ENCODE measurements at places on chromosomes 16 and 17.

GRCh38 chr17:18158022-18158600 lies 25.5 kb upstream of the ALKBH5 start:
- DNase-seq, result peak; percentile 99

DNA sequence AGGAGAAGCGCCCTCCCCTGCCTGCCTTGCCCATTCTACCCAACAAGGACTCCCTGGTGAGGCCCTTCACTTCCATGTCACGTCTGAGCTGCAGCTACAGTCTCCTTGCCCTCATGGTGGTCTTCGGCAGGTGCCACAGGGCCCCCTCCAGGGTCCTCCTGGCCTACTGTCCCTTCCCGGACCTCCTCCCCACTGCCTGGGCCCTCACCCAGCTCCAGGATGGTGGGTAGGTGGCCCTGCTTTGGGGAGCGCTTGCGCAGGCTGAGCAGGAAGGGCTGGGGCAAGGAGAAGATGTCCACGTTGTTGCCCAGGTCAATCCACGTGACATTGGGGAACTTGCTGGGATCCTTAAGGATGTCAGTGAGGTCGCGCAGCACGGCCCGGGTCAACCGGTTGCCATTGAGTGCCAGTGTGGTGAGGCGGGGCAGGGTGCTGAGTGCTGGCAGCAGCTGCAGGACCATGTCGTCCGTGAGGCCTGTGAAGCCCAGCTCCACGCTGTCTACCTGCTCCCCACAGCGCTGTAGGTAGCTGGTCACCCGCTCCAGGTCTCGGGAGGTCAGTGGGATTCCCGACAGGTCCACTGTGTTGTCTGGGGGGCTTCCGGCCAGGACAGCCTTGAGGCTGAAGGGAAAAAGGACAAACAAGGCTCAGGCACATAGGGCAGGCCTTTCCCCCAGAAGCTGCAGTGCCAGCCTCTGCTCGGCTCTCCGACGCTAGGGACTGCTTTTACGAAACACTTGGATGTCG lies 28.3 kb downstream of the TRPV2 start:
- DNase-seq, result peak; percentile 73

GRCh38 chr16:49439676-49440075 lies 66.1 kb downstream of the C16orf78 start:
- DNase-seq, result no peak

DNA sequence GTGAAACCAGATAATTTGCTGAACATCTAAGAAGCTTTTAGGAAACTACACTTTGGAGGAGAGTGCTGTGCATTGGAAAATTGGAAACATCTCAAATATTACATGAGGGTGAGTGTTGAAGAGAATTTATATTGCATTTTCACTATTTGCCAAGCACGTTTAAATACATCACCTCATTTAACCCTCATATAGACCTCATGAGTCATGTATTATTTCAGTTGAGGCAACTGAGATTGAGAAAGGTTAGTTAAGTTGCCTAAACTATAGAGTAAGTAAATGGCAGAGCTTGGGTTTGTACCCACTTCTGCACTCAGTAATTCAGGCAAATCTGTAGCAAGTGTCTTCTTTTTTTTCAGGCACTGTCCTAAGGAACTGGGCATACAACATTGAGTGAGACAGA lies 3.7 kb upstream of the NLK start:
- no peak for DNase-seq

GRCh38 chr16:1877804-1878203 lies 5.8 kb upstream of the MEIOB start:
- no peak for DNase-seq
